ENCODE measurements at places on chromosomes 3 and 15. TPM values are rescaled to one million over a fixed set of nuclear protein-coding genes. Genes with fewer than 3 reads are reported as not detected.

Gene FAM107A
- not detected for total RNA-seq

DNA sequence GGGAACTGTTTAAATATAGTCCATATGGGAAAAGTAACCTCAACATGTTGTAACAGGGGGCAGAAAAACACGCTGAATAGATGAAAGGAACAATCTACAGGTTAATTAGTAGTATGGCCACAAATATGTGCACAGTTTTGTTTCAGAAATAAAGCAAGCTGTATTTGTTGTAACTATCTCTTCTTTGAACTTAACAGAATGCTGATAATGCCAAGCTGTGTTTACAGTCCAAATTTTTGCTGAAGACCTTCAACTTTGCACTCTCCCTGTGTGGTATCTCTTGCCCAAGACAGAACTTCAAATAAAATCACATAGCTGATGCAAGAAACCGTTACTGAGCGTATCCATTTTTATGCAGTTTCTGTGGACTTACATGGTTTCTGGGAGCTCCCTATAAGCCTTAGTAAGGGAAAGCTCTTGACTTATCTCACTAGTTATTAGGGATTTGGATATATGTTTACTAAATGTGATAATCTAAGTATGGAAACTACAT, 425.4 kb upstream of the TPRG1 start:
- no peak for DNase-seq
- no peaks in the 10 kb centered on the region for H3K27me3 ChIP-seq
- H3K4me3 ChIP-seq, result no peak overlapping the region
- H3K4me1 ChIP-seq, result peaks cover 16% of the 10 kb centered on the region
- no peaks in the 10 kb centered on the region for H3K36me3 ChIP-seq

GRCh38 chr15:55588070-55588814, at the start of gene PYGO1:
PYGO1 (minus strand) TSS chr15:55588345; CDS start chr15:55587883, 462 bp downstream.
- DNase-seq, result peak; percentile 68
- peaks cover 11% of the 10 kb centered on the region for H3K36me3 ChIP-seq
- H3K4me3 ChIP-seq, result no peak within 1 kb of the TSS
- peaks cover 13% of the 10 kb centered on the region for H3K27me3 ChIP-seq

Gene ARGFX
- not detected for total RNA-seq

GRCh38 chr3:150480877-150481276, 65.4 kb downstream of the SERP1 start:
- no peak for DNase-seq
- no peaks in the 10 kb centered on the region for H3K27me3 ChIP-seq
- H3K4me1 ChIP-seq, result no peaks in the 10 kb centered on the region
- no peak overlapping the region for H3K27ac ChIP-seq
- H3K36me3 ChIP-seq, result no peaks in the 10 kb centered on the region

DNA sequence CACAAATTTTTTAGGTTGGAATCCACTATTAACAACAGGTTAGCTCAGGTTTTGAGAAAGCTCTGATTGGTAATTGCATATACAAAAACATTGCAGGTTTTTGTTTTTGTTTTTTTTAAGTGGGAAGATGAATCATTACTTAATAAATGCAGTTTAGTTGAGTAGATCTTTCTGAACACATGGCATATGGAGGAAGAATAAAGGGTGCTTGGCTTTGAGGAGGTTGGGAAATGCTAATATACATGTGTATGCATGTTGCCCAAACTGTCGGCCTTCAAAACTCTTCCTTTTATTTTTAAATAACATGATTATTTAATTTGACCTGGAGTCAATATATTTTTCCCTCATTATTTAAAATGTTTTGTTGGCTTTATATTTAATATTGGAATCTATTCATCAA, 32.8 kb downstream of the ZBTB38 start:
- H3K4me3 ChIP-seq, result no peak overlapping the region
- no peak for DNase-seq
- H3K27me3 ChIP-seq, result no peaks in the 10 kb centered on the region
- H3K27ac ChIP-seq, result no peak overlapping the region
- peaks cover 19% of the 10 kb centered on the region for H3K36me3 ChIP-seq

GRCh38 chr15:29736012-29736743, 86.1 kb downstream of the TJP1 start:
- DNase-seq, result no peak
- no peaks in the 10 kb centered on the region for H3K36me3 ChIP-seq
- H3K4me3 ChIP-seq, result no peak overlapping the region

Gene DCUN1D1
- total RNA-seq, result 99.3 TPM

- no peaks in the 10 kb centered on the region for H3K36me3 ChIP-seq
- no peak for DNase-seq
- no peak overlapping the region for H3K27ac ChIP-seq
- no peaks in the 10 kb centered on the region for H3K4me1 ChIP-seq
Observed at GRCh38 chr3:34696831-34697230, 898.4 kb downstream of the PDCD6IP start.

DNA sequence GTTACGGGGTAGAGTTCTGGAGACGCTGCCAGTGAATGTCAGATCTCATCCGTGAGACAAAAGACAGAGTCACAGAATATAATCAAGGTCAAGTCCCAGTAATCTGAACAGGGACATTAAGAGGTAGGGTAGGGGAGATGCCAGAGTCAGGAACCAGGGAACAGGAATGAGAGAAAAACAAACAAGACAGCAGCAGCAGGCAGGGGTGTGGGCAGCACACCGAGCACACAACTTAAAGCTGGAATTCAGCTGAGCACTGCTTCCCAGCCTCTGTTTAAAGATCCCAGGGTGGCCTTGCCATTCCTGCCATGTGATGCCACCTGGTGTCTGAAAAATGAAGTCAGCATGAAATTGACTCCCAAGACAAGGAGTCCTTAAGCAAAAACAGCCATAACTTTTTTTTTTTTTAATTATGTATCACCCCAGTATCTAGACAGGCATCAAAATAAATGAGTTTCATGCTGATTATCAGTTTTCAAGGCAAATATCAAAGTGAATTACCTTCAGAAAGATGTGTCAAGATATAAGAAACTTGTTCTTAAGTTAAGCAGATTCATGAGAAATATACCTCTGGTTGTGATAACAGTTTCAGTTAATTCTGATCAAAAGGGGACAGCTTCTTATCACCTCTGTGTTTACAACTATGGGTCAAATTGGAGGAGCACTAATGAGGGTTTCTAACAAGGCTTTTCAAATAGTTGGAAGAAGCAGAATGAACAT, 203.7 kb downstream of the SLC9A9 start:
- no peak overlapping the region for H3K4me3 ChIP-seq
- DNase-seq, result peak; percentile 85
- H3K4me1 ChIP-seq, result peaks cover 17% of the 10 kb centered on the region
- H3K36me3 ChIP-seq, result no peaks in the 10 kb centered on the region
- H3K27me3 ChIP-seq, result no peaks in the 10 kb centered on the region
- no peak overlapping the region for H3K27ac ChIP-seq

DNA sequence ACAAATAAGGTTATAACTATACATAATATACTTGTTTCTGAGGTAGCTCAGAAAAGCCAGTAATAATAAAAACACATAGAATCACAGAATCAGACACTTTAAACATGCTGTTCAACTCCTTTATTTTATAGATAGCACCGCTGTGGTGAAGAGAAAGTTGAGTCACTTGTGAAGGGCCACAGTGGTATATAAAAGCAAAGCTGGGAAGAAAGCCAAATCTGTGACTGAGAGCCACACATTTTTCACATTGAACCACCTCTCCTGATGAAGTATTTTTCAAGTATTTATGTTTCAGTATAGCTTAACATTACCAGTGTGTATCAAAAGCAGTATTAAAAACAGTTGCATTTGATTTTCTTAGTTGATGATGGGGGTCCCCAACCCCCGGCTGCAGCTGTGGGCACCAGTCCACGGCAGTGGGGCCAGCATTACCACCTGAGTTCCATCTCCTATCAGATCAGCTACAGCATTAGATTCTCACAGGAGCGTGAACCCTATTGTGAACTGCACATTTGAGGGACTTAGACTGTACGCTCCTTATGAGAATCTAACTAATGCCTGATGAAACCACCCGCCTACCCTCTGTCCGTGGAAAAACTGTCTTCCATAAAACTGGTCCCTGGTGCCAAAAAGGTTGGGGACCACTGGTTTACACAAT, 46.2 kb downstream of the TBL1XR1 start:
- peak overlapping the region; percentile 55 for H3K4me3 ChIP-seq
- peaks cover 58% of the 10 kb centered on the region for H3K4me1 ChIP-seq

GRCh38 chr3:152149832-152150231, 118.9 kb upstream of the MBNL1 start:
- H3K4me1 ChIP-seq, result peaks cover 9% of the 10 kb centered on the region
- DNase-seq, result no peak
- H3K27me3 ChIP-seq, result no peaks in the 10 kb centered on the region
- H3K4me3 ChIP-seq, result no peak overlapping the region
- H3K36me3 ChIP-seq, result no peaks in the 10 kb centered on the region

Gene CCNB2
- 86.4 TPM for total RNA-seq

Gene TRPM1
- not detected for total RNA-seq

DNA sequence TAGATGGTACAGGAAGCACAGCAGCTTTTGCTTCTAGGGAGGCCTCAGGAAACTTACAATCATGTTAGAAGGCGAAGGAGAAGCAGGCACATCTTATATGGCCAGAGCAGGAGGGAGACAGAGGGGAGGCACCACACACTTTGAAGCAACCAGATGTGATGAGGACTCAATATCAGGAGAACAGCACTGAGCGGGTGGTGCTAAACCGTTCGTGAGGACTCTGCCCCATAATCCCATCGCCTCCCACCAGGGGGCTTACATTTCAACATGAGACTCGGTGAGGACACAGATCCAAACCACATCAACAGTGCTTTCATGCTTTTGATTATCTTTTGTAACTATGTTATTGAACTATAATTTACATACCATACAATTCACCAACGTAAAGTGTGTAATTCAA, 7.6 kb upstream of the TMEM44 start:
- DNase-seq, result peak; percentile 54
- no peaks in the 10 kb centered on the region for H3K4me1 ChIP-seq
- no peak overlapping the region for H3K4me3 ChIP-seq
- no peaks in the 10 kb centered on the region for H3K27me3 ChIP-seq
- H3K36me3 ChIP-seq, result peaks cover 57% of the 10 kb centered on the region

DNA sequence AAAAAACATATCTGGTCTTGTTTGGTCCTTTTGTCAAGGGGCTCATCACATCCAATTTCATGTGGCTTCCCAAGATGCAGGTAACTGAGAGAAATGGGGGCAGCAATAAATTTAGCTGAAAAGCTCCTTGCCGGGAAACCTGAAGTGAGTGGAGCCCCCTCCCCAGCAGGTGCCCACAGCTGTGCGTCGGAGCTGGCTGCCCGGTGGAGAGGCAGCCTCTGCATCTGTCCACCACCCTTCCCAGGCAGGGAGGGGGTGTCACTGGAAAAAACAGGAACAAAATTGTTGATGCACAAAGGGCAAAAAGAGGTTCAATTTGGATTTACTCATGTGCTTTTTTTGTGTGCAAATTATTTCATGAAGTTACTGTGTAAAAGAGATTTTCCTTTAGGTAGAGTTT, 249.4 kb upstream of the LYSMD4 start:
- no peak for DNase-seq
- no peak overlapping the region for H3K27ac ChIP-seq
- H3K36me3 ChIP-seq, result peaks cover 3% of the 10 kb centered on the region
- H3K4me1 ChIP-seq, result no peaks in the 10 kb centered on the region

DNA sequence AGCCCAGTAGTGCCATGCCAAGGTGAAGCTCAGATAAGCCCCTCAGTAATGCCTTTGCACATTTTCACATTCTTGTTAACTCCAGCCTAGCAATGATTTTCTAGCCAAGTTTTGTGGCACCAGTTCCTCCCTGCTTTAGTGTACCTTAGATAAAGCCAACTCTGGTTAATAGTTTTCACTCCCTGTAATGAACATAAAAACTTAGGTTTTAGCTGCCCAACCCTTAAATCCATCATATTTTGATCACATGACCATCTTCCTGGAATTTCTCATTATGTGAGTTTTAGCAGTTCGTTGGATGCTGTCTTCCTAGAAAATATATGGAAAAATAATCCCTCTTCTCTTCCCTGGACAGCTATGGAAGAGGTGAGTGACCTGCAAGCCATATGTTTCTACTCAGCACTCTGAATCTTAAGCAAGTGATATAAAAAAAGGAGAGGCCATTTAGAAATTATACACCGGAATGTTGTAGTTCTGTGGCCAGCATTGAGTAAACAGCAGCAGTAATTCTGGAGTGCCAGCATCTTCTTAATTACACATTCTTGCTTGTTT, 62.2 kb upstream of the P2RY1 start:
- no peak overlapping the region for H3K27ac ChIP-seq
- no peaks in the 10 kb centered on the region for H3K27me3 ChIP-seq
- no peak for DNase-seq
- H3K4me3 ChIP-seq, result no peak overlapping the region

DNA sequence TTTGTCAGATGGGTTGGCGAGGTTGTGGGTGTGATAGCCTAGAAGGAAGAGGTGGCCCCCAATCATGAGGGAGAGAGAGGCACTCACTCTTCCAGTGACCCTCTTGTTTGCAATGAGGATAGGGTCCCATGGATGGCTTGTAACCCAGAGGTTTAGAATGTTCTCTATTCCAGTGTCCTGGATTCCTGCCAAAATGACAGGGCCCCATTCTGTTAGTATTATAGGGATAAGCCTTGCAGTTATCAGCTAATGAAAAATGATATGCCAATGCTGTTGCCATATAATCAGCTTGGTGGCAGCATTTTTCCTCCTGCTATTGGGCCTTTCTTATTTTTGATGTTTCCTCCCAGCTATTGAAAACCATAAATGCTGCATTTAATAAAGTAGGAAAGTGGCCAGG, 23.3 kb upstream of the SENP7 start:
- DNase-seq, result no peak
- H3K27ac ChIP-seq, result no peak overlapping the region
- no peaks in the 10 kb centered on the region for H3K36me3 ChIP-seq
- H3K27me3 ChIP-seq, result peaks cover 77% of the 10 kb centered on the region
- no peaks in the 10 kb centered on the region for H3K4me1 ChIP-seq
- no peak overlapping the region for H3K4me3 ChIP-seq

GRCh38 chr15:29086891-29087290, 182.7 kb downstream of the NSMCE3 start:
- no peak overlapping the region for H3K4me3 ChIP-seq
- no peak for DNase-seq
- no peaks in the 10 kb centered on the region for H3K4me1 ChIP-seq
- H3K27me3 ChIP-seq, result no peaks in the 10 kb centered on the region
- peaks cover 3% of the 10 kb centered on the region for H3K36me3 ChIP-seq
- H3K27ac ChIP-seq, result no peak overlapping the region

GRCh38 chr3:192275741-192276355, 451.5 kb downstream of the FGF12 start:
- no peaks in the 10 kb centered on the region for H3K36me3 ChIP-seq
- DNase-seq, result no peak
- H3K4me1 ChIP-seq, result peaks cover 37% of the 10 kb centered on the region
- no peaks in the 10 kb centered on the region for H3K27me3 ChIP-seq
- H3K4me3 ChIP-seq, result no peak overlapping the region

DNA sequence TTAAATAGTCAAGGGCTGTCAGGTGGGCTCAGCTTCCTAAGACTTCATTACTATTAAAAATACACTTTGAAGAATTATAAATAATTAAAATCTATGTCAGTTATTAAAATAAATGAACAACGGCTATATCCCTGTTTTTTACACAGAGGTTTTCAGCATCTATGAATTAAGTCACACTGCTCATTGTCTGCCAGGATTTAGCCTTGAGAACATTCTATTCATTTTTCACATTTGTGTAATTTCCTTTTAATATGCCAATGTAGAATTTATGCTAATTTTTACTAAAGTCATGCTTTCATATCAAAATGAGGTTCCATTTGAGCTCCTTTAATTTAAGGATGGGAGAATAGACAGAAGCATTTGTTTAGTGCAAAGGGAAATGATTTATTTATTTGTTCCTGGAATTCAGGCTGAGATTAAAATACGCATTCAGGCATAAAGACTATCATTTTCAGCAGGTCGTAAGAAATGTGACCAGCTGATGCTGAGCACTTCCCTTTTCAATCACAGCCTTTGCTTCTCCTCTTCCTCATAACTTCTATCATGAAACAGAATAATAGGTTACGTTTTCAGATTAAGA, 345.1 kb downstream of the MFSD1 start:
- H3K4me3 ChIP-seq, result no peak overlapping the region
- no peaks in the 10 kb centered on the region for H3K36me3 ChIP-seq
- DNase-seq, result no peak
- peaks cover 7% of the 10 kb centered on the region for H3K4me1 ChIP-seq
- no peak overlapping the region for H3K27ac ChIP-seq
